ENCODE measurements at places on chromosomes 6 and 20.

GRCh38 chr6:148470606-148471465 lies 128.2 kb downstream of the SASH1 start:
- DNase-seq = no peak

DNA sequence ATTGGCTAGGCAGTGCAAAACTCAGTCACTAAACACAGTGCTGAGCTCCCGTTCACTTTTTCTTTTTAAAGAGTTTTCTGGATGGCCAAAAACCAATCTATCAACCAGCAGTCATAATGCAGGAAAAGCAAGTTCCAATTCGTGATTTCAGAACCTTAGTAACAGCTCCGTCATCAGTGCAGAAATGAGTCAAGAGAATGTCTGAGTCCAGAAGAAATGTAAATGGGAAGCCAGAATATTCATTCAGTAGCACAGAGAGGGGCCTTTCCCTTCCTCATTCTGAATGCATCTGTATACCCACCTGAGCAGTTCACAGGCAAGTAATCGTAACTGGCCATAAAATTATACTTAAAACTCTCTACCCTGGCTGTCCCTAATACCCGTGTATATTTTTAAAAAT lies 20.4 kb downstream of the HUS1B start:
- DNase-seq = no peak

DNA sequence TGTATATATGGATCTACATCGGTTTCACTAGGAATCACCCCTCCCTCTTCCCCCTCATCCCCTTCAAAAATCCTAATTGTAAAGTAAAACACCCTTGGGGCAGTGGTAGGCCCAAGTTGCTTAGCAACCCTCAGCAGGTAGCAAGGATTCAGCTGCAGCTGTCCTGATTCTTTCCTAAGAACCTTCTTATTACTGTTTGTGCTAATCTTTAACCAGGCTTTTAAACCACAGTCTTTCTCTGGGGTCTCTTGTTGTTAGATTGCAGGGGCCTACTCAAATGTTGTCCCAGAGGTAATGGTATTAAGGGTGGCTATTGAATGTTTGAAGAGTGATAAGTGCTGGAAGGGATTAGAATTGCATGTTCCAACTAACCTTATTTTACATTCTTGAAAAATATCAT lies 46.4 kb downstream of the PRL start:
- DNase-seq = no peak

DNA sequence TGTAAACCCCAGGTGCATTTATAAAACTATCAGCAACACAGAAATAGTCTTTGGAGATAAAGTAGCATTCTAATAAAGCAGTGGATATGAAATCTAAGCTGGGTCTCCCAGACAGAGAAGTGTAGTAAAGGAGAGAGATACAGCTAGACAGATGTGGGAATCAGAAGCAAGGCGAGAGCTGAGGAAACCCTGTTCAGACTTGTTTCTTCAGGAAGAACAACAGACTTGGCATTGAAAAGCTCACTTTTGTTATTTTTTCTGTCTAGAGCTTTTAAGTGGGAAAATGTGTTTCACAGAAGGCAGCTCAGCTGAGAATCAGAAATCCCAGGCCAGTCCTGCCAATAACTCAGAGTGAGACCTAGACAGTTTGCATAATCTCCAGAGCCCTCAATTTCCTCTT lies 52.9 kb downstream of the SLC35B3 start:
- no peak for DNase-seq

DNA sequence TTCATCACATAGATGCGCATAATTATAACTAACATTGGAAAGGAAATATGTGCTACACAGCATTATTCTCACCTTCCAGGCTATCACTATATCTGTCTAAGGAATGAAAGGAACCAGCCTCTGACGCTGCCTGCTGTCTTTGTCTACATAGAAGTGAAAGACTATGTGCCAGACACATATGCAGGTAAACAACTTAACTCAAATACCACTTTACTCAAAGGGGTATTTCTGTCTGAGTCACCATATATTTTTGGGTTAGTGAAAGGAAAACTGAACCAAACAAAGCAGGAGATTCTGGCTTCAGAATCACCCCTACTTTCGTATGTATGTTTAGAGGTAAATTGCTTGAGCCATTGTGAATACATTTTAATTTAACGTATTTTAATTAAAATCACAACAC lies 328.6 kb upstream of the PLCB4 start:
- no peak for DNase-seq

GRCh38 chr20:63768591-63769515 lies 29.3 kb downstream of the SLC2A4RG start:
- no peak for DNase-seq

DNA sequence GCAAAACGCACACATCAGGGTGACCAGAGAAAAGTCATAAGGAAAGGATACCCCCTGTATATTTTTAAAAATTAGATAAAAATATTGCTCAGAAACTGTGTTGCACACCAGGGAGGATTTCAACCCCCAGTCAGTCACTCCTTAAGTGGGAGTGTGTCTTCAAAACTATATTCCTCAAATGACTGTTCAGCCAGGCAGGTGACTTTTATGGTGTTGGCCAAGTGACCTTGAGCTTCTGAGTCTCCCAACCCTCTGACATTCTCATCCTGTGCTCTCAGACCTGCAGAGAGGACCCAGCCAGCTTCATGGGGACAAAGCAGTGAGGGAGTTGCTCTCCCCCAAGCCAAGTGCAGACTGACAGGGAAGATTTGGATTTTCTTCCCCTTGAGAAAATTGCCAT lies 311.9 kb upstream of the JARID2 start:
- DNase-seq = no peak

DNA sequence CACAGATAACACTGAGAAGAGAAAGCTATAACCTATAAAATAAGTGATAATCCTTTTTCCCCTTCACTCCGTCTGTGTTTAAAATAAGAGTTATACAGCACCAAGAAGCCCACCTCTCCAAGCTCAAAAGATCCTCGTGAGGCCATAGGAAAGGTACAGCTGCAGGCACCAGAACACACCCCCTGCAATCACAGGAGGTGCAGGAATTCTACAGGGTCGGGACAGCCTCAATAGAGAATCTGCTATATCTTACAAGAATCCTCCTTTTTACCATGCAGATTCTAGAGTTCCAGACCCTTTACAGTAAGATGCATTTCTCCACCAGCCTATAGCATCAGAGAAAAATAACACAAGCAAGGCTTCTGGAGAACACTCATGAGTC lies 5.0 kb upstream of the ADGRF1 start:
- no peak for DNase-seq

DNA sequence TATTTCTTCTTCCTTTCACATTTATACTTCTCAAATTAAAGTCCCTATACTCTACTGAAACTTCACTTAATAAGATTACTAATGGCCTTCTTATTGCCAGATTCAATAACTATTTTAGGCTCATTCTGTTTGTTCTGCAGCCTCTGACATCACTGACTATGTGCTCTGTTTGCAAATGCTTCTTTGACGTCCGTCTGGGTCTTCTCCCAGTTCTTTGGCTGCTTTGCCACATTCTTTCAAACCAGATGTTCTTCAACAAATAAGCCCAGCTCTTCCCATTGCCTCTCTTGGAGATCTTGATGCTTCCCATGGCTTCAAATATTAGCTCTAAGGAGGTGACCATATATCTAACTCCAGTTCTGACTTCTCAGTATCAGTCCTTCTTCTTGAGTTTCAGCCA lies 117.4 kb downstream of the BTBD9 start:
- no peak for DNase-seq

- DNase-seq = no peak
These were observed 6.7 kb upstream of the VNN2 start for GRCh38 chr6:132764370-132764769.

GRCh38 chr6:55955684-55956083 lies 80.3 kb upstream of the BMP5 start:
- DNase-seq = no peak

- no peak for DNase-seq
These were observed 233.6 kb downstream of the TPBG start for GRCh38 chr6:82597201-82597600.

GRCh38 chr6:28251661-28252008 lies 434 bp downstream of the ZKSCAN4 start:
- DNase-seq = peak; percentile 30

GRCh38 chr20:62644044-62644795 lies 1.9 kb downstream of the SLCO4A1 start:
- no peak for DNase-seq

GRCh38 chr6:90411292-90411781 lies 114.7 kb upstream of the BACH2 start:
- peak; percentile 50 for DNase-seq

- DNase-seq = no peak
These were observed 114.5 kb upstream of the SCGN start for GRCh38 chr6:25537349-25538018.

DNA sequence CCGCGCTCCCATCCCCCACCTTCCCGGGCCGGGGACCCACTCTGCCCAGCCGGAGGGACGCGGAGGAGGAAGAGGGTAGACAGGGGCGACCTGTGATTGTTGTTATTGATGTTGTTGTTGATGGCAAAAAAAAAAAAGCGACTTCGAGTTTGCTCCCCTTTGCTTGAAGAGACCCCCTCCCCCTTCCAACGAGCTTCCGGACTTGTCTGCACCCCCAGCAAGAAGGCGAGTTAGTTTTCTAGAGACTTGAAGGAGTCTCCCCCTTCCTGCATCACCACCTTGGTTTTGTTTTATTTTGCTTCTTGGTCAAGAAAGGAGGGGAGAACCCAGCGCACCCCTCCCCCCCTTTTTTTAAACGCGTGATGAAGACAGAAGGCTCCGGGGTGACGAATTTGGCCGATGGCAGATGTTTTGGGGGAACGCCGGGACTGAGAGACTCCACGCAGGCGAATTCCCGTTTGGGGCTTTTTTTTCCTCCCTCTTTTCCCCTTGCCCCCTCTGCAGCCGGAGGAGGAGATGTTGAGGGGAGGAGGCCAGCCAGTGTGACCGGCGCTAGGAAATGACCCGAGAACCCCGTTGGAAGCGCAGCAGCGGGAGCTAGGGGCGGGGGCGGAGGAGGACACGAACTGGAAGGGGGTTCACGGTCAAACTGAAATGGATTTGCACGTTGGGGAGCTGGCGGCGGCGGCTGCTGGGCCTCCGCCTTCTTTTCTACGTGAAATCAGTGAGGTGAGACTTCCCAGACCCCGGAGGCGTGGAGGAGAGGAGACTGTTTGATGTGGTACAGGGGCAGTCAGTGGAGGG lies 2.8 kb downstream of the SOX4 start:
- peak; percentile 7 for DNase-seq

DNA sequence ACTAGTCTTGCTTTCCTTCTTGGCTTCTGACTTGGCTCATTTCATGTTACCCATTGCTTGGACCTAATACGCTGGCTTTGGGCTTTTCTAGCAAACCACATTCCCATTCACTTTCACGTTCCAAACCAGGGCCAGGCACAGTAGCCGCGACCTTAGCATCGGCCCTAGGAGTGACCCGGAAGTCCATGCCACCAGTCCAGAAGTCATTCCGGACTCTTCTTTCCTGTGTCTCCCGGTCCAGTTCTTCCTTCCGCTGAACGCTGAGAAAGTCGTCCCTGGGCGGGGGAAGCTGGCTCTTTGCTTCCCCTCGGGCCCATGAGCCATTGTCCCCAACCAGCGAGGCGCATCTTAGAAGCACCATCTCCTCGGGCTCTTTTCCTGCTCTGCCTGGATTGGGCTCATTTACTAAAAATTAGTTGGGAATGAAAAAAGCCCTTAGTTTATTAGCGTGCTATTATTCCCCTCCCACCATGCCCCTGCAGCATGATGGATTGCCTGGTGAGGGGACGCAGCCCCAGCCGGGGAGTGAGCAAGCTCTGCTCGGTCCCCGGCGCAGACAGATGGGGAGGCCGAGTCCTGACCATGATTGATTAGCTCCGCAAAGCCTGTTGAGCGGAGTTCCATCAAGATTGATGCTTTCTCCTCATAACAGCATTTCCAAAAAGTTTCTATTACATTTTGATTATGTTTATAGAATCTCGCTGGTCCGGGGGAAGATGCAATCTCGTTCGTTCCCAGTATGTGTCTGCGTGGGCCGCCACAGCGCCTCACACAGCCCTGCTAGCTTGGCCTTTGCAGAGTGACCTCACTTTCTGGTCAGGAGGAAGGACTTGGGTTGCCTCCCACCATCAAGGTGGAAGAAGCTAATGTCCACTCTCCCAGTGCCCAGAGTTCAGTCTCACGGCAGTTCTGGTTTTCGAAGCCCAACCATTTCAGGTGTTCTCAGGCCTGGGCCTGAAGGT lies 115.1 kb upstream of the TOP1 start:
- DNase-seq = no peak

DNA sequence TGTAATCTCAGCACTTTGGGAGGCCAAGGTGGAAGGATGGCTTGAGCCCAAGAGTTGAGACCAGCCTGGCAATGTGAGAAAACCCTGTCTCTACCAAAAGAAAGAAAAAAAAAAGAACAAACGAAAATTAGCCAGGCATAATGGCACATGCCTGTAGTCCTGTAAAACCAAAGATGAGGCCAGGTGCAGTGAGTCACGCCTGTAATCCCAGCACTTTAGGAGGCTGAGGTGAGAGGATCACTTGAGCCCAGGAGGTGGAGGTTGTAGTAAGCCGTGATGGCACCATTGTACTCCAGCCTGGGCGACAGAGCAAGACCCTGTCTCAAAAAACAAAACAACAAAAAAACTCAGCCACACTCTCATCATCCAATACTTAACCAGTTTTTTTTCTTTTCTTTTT lies 32.5 kb upstream of the KIF3B start:
- DNase-seq = no peak

- no peak for DNase-seq
These were observed 613 bp upstream of the DLL1 start for GRCh38 chr6:170291271-170292110.

DNA sequence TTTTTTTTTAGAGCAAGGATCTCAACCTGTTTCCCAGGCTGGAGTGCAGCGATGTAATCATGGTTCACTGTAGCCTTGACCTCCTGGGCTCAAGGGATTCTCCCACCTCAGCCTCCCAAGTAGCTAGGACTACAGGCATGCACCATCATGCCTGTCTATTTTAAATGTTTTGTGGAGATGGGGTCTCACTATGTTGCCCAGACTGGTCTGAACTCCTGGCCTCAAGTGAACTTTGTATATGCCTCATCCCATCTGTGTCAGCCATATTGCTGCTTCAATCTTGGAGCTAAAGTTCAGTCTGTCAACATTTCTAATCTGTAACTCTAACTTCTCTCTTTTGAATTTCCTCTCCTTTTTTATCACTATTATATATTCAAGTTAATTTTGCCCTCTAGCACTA lies 54.3 kb downstream of the CD164 start:
- DNase-seq = no peak

DNA sequence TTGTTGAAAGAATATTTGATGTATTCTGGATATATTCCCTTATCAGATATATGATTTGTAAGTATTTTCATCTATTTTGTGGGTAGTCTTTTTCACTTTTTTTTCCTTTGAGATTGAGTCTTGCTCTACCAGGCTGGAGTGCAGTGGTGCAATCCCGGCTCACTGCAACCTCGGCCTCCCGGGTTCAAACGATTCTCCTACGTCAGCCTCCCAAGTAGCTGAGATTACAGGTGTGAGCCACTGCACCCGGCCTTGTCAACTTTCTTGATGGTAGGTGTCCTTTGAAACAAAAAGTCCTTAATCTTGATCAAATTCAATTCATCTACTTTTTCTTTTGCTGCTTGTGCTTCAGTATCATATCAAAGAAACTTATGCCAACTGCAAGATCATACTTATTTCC lies 297.2 kb upstream of the NRSN1 start:
- DNase-seq = no peak
